ENCODE measurements at places on chromosomes 5 and 9.
A peak's percentile ranks its signal among the peaks of the same experiment; 100 is the strongest.

DNA sequence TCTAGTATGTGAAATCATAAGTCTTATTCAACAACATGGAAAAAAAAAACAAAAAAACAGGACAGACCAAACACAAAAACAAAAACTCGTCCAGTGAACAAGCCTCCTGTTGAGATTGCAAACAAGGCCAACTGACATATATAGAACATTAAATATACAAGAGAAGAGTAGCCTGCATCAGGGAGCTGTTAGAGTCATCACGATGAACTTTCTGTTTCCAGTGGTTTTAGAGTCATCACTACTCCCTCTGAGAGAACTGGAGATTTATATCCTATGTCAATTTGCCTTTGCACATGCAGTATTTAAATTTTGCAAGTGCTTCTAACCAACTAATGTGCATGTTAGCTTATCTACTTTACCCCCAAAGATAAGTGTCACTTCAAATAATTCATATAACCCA, 9.9 kb downstream of the SNCAIP start:
- no peak for DNase-seq

- DNase-seq, result no peak
Observed at GRCh38 chr5:78547731-78548615, 100.6 kb downstream of the LHFPL2 start.

GRCh38 chr5:10283927-10284635, 23.6 kb downstream of the CMBL start:
- DNase-seq, result peak; percentile 89

DNA sequence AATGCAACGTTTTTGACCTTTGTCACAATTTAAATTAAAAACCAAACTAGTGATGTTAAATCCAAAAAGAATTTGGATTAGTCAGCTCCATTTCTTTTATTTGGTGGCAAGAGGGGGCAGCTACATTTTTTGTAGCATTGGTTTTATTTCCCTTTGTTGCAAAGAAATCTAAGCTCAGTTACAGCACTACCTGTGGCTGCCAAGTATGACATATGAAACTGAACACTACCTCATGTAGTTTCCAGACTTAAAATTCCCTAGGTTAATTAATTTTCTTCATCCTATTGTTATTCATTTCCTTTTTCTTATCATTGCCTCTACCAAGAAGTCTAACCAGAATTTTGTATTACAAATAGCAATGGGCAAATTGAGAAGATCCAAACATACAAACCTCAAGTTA, 393.5 kb downstream of the BRINP1 start:
- DNase-seq, result no peak

DNA sequence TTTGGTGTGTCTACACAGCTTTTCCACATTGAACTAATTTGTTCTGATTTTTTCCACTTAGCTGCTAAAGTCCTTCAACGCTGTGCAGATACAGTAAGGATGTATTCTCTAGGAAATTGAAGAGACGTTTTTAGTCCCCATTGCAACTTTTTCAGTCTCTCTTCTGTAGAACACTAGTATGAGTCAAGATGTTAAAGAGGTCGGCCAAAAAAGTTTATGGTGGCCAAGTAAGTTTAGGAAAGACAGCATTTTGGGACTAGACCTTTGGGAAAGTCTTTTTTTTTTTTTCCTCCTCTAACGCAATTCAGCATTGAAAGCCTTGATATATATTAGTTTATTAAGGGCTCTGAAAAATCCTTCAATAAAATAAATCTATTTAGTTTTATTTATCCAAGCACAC, 243.5 kb upstream of the FBXL7 start:
- no peak for DNase-seq

- no peak for DNase-seq
Observed at GRCh38 chr5:104024538-104024937, 461.9 kb upstream of the NUDT12 start.

DNA sequence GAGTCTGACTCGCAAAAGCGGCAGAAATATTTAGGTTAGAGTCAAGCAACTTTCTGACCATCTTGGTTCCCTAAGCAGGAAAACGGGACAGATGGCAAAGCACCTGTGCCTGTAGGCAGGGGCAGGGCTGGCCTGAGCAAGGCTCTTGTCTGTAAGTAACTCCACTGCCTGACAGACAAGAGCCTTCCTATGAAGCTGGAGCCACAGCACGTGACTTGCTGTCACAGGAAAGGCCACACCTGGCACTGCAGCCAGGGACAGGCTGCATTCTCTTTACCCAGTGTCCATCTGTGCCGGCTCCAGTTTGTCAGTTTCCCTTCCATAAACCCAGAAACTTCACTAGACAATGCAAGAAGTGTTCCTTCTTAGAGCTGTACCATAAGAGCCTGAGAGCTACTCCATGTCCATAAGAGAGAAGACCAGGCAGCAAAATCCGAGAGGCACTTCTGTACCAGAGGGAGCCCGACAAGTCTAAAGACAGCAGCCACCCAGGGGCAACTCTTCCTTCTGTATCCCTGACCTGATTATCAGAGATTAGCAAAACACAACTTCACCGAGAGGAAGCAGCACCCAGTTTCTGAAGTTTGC, 78.1 kb downstream of the GPR21 start:
- no peak for DNase-seq

DNA sequence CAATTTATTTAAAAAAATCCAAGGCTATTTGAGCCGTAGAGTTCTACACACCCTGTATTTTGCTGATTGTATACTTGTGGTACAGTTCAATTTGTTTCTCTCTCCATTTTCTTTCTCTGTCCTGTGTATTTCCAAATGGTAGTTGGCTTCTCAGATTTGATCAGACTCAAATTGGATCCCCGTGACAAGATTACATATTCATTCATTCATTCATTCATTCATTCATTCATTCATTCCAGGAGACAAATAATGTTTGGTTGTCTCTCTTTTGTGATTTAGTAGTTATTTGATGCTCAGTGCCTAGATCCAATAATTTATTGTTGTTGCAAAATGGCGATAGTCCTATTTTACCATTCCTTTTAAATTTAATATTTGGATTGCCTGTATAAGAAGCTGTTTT, 292.8 kb upstream of the RIOK2 start:
- DNase-seq, result no peak

DNA sequence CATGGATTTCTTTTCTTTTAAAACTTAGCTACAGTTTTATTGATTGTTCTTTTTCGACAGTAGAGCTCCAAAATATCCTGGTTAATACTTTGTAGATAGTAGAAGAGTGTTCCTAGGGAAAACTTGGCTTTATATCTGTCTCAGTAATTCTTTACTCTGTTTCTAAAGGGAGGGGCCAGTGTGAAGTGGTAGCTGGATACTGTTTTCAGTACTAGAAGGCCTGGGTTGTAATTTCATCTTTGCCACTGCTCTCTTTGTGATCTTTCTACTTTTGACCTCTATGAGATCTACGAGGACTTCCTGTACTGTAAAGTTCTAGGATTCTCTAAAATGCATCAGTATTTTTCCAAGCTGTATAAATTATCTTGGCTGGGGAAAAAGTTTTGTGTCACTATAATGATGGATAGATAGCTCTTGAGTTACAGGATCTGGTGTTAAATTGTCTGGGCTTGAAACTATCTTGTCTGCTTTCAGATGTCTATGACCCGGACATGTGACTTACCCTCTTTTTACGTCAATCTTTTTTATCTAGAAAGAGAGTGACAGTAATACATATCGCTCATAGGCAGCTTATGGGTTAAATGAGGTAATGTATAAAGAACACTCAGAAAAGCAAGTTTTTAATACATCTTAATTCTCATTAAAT, 53.6 kb downstream of the PRR16 start:
- no peak for DNase-seq

DNA sequence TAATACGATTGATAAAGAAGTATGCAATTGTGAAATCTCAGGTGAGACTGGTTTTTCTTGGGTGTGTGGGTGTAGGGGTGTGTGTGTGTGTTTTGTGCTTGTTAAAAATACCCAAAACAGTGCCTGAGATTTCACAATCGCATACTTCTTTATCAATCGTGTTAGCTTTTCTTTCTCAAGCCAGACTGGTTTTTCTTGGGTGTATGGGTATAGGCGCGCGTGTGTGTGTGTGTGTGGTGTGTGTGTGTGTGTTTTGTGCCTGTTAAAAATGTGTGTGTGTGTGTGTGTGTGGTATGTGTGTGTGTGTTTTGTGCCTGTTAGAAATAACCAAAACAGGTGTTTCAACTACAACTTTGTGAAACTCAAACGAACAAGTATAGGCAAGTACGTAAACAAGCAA, 53.7 kb downstream of the CERT1 start:
- no peak for DNase-seq

- no peak for DNase-seq
Observed at GRCh38 chr9:125479846-125480615, 218.4 kb downstream of the GAPVD1 start.

DNA sequence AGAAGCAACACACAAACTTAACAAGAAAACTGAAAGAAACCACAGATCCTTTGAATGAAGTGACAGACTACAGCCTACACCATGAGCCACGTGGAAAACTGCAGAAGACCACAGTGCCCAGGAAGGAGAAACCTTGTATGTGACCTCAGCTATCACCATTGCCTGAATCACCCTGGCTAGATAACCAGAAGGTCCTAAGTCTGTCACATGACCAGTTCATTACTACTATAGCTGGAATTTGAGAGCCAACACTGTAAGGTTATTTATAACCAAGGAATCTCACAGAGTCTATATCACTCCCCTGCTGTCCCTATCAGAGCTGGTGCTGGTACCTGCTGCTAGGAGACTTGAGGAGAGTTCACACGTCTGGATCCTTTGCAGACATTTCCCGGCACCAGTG, 90.3 kb upstream of the FBXL17 start:
- no peak for DNase-seq

- DNase-seq, result no peak
Observed at GRCh38 chr9:90966031-90966290, 164.3 kb downstream of the SYK start.

DNA sequence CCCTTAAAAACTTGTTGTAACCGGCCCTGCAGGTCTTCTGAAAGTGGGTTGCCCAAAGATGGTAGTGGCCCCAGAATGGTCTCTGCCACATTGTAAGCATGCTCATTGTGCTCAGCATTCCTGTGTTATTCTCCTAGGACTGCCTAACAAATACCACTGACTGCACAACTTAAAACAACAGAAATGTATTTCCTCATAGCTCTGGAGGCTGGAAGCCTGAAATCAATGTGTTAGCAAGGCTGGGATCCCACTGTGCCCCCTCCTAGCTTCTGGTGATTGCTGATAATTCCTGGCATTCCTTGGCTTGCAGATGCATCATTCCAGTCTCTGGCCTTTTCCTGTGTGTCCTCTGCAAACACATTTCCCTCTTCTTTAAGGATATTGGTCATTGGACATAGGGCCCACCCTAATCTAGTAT, 3.4 kb upstream of the GCNT4 start:
- DNase-seq, result no peak

Measured in NCI-H1092 (cell line).